Brain pericyte (primary cell): ENCODE measurements at places on chromosomes 11 and 22.

- no peak for DNase-seq
These were observed 496.0 kb upstream of the LARGE1 start for GRCh38 chr22:34416022-34416860.

GRCh38 chr22:38744981-38745380, 10.8 kb downstream of the SUN2 start:
- DNase-seq: no peak

GRCh38 chr22:42959576-42960509, 55.1 kb downstream of the PACSIN2 start:
- no peak for DNase-seq

GRCh38 chr11:17153757-17154156, 54.0 kb downstream of the PIK3C2A start:
- no peak for DNase-seq

- DNase-seq: no peak
These were observed 390.0 kb downstream of the TENM4 start for GRCh38 chr11:79050786-79051185.

GRCh38 chr11:72643547-72643946, 30.7 kb downstream of the PDE2A start:
- no peak for DNase-seq

DNA sequence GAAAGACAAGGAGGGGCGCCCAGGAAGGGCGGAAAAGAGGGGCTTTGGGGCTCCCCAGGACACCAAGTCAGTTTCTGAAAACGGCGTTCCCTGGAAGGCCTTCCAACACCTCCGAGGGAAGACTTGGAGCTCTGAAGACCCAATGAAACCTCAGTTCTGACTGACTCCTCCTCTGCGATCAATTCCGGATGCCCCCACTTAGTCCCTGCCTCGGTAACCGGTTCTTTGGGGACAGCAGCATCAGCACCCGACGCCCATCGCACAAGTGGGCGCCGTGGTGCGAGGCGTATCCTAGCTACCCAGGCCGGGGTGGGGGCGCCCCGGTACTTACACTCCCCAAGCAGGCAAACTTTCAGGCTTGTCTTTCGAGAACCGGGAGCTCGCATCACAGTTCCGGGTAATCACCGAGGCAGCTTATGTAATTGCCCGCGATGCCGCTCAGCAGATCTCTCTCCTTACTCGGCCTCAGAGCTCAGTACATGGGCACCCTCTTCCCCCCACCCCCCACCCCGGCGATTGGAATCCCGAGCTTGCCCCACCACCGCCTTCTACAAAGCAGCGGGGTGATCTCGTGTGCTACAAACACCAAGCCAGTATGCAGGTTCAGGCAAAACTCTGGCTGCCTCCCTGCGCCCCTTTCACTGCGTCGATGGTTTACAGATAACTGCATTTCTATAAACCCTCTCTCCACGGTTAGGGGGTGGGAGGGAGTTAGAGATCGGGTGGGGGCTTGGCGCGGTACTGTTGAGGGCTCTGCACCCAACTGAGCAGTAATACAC, 2.0 kb downstream of the TENM4 start:
- DNase-seq: no peak

DNA sequence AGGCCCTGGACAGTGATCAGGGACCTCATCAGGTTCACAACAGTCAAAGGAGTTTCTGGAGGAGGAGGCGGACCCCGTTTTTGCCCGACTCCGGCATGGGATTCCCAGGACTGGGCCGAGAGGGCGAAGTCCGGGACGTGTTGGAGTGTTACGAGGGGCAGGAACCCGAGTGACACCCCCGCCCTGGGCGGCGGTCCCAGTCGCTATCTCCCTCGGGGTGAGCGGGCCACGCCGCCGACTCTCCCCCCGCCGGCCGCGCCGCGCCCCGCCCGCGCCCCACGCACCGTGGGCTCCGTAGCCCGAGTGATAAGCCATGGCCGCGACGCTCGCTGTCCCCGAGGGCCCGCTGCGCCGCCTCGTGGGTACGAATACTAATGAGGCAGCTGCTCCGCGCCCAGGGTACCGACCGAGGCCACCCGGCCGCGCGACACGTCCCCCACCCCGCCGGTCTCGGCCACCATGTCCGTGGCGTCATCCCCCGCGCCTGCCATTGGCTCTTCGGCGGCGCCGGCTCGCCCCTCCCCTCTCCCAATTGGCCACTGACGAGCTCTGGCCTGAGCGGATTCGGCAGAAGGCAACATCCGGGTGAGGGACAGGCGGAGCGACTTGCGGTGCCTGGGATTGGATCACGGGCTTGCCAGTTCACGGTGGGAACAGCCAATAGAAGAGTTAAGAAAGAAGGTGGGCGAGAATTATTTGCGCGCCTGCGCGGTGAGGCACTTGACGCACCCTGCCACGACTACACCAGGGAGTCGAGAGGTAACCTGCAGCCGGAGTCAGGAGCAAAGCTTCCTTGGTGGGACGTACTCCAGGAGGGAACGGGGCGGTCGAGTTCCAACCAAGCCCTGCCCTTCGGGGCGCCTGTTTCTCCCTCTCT, at the start of gene YIF1A:
YIF1A (minus strand) TSS at position 473 of the 877 bp plus-strand sequence; CDS start at position 315, 158 bp downstream.
- DNase-seq: peak; percentile 97

GRCh38 chr11:77525455-77526091, 51.7 kb upstream of the PAK1 start:
- no peak for DNase-seq

GRCh38 chr11:32437495-32438345, 2.4 kb upstream of the WT1 start:
- no peak for DNase-seq
